ENCODE measurements at places on chromosomes 1 and 21.

DNA sequence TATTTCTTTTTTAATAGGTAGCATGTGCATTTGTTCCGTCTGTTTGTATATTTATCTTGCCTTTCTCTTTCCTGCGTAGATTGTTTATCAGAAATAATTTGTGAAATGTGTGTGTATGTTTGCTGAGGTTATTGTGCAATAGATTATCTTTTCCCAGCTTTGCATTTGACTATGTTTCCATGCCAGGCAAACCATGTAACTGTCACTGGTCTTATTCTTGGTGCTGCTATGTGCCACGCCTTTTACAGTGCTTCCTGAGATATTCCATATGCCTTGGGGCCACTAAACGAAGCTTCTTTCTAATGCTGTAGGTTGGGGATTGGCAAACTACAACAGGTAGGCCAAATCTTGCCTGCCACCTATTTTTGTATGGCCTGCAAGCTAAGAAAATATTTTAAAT is 598.8 kb downstream of the PLPP3 start:
- no peak for DNase-seq

DNA sequence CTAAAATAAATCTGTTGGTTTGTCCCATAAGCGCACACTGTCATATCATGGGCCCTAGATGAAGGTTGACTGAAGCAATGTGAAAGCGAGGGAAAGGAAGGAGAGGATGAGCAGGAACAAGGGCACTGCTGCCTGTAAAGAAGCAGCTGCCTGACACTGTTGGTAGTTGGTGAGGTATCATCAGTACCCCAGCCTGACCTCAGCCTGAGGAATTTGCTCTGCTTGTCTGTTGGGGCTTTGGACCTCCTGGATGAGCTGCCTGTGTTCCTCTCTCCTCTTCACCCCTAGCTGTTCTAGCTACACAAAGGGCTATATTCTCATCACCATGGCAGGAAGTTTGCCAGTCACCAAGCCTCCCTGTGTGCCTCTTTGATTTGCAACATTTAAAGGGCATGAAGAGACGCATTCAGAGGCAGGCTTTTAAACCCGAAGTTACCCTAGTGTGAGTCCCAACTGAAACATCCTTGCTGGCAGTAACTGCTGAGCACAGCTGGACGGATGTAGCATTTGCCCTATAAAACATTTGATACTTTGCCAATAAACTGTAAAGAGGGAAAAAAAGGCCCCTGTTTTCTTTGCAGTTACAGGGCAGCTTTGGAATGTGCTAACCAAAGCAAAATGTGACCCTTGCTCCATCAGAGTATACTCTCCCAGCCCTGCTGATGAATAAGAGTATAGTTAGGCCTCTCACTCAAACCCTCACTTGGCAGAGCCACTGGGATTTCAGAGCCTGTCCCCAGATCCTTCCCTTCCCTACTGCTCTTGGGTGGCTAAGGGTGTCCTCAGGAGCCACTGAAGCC is 22.2 kb upstream of the SPATA6 start:
- DNase-seq: peak; percentile 37

GRCh38 chr1:29671446-29672356 is 435.4 kb downstream of the PTPRU start:
- no peak for DNase-seq

- no peak for DNase-seq
Observed at GRCh38 chr1:151593730-151594129, 18.1 kb upstream of the SNX27 start.

DNA sequence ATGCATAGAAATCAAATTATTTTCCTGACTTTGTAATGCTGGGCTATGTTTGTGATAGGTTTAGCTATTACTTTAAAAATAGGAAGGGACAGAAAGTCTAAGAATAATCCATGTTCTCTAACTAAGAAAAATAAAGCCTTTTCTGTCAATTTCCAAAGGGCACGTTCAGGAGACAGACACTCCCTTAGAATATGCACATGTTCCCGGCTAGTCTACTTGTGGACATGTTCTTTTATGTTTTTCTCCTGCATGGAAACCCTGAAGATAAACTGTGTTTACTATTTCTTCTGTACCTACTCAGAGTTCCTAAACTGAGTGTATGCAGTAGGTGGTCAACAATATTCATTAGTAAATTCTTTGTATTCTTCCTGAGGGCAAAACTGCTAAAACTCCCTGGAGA is 12.5 kb downstream of the PSMB4 start:
- no peak for DNase-seq

- no peak for DNase-seq
Observed at GRCh38 chr21:42558846-42559245, 45.2 kb downstream of the SLC37A1 start.

DNA sequence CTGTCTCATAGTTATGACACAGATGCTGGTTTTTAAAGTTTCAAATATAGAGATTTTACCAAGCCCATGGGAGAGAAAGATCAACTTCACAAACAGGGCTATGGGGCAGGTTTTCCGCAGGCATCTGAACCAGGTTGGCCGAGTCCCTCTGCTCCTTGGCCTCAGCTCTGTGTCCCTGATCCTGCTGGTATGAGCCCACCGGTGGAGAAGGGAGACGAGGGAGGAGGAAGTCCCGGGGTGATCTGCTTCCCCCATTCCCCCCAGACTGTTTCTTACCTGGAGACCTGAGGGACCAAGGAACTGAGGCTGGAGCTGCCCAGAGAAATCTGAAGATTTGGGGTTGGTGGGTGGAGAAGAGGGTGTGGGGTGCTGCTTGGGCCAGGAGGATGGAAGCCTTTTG is 28.9 kb upstream of the BTG2 start:
- no peak for DNase-seq

GRCh38 chr1:21626921-21627339 is 42.2 kb downstream of the RAP1GAP start:
- no peak for DNase-seq

- DNase-seq: peak; percentile 7
Observed at GRCh38 chr1:186828611-186829454, at the start of gene PLA2G4A. Gene PLA2G4A, plus strand, starts transcription at chr1:186828949. Its CDS starts 25,406 bp downstream, at chr1:186854355.

GRCh38 chr1:36367798-36368197 is 17.9 kb downstream of the STK40 start:
- DNase-seq: no peak

- peak; percentile 80 for DNase-seq
Observed at GRCh38 chr21:42423197-42423675, 19.5 kb downstream of the UBASH3A start.

DNA sequence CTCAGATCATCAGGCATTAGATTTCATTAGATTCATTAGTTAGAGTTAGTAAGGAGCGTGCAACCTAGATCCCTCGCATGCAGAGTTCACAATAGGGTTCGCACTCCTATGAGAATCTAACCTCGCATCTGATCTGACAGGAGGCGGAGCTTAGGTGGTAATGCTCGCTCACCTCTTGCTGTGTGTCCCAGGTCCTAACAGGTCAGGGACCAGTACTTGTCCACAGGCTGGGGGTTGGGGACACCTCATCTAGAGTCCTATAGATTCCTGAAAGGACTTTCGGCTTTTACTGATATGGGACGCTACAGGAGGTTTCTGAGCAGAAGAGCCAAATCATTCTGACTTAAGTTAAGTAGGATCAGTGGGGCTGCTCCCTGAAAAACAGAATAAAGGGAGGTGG is 91.4 kb downstream of the AKT3 start:
- no peak for DNase-seq

GRCh38 chr1:8314346-8315280 is 3.3 kb upstream of the SLC45A1 start:
- DNase-seq: no peak

- peak; percentile 24 for DNase-seq
Observed at GRCh38 chr1:58035523-58035922, 511.0 kb downstream of the OMA1 start.

- DNase-seq: no peak
Observed at GRCh38 chr1:1439546-1440261, 4.2 kb downstream of the VWA1 start.

- DNase-seq: no peak
Observed at GRCh38 chr1:221473411-221473810, 268.5 kb downstream of the DUSP10 start.

GRCh38 chr1:101124405-101124804 is 98.8 kb upstream of the DPH5 start:
- no peak for DNase-seq

- DNase-seq: no peak
Observed at GRCh38 chr1:243917177-243917862, 67.3 kb upstream of the AKT3 start.

GRCh38 chr21:43315244-43316137 is 111.4 kb downstream of the SIK1 start:
- DNase-seq: peak; percentile 21

DNA sequence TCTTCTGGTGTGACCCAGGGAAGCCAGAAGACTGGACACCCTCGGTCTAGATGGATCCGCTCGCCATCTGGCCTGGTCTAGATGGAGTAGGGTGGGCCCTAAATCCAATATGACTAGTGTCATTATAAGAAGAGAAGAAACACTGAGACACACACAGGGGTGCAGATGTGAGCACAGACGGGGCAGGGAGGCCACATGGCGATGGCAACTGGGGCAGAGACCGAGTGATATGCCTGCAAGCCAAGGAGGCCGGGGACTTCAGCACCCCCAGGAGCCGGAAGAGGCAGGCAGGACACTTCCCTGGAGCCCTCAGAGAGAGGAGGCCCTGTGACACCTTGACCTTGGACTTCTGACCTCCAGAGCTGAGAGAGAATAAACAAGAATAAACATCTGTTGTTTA is 5.6 kb upstream of the TFF3 start:
- no peak for DNase-seq

DNA sequence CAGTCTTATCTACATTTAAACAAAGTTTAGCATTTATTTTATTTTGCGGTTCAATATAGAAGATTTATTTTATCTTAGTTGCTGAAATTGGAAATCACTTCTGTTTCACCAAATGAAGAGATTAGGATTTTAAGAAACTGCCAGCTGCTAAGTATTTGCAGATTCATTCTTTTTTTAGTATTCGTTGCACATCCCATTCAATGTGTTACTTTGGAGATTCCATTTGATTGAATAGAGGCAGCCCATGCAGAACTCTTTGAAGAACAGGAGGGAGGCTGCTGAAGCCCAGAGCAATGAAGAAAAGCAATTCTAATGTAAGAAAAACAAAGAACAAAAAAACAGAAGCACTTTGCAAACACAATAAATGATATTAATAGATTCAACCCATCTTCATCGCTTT is 38.6 kb upstream of the IL12RB2 start:
- no peak for DNase-seq

DNA sequence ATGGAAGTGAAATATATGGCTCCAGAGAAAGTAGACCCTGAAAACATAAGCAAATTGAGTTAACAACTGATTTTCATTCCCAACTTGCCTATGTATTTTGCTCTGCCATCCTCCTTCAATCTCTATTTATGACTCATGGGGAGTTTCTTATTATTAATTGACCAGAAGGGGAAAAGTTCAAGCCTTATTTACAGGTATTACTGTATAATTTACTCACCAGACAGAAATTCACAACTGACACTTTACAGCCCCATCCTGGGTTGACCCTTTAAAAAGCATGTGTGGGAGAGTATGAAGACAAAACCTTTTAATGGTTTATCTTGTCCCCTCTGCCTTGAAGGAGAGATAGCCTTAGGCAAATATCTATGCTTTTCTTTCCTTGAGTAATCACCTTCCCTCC is 39.8 kb upstream of the C1orf53 start:
- DNase-seq: no peak

DNA sequence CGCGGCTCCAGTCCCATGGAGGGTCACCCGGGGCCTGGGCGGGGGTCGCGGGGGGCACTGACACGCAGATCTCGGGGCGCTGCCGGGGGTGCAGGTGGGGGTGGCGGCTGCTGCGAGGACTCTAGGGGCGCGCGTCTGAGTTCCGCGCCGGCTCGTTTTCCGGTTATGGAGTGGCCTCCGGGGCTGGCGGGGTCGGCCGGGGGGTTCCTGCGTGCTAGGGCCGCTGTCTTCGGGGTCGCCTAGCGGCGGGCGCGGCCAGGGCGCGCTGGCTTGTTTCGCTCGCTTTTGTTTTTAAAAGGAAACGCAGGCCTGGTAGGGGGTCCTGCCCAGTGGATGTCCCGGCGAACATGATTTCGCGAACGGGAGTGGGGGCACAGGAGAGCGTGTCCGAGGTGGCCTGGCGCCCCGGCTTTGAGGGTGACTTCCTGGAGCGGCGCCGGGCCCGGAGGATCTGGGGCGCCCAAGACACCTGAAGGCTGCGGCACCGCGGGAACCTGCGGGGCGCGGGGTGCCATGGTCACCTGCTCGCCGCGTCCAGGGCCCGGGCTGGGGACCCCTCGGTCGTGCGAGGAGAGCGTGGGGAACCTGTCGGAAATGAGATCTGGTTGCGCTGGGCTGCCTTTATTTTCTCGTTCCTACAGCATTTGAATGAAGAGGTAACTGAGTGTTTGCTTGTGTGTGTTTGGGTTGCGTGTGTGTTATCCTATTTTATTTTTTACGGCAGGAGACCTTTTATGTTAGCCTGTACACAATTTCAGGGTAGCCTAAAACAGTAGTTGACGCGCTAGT is 618 bp downstream of the ETS2 start:
- DNase-seq: no peak

DNA sequence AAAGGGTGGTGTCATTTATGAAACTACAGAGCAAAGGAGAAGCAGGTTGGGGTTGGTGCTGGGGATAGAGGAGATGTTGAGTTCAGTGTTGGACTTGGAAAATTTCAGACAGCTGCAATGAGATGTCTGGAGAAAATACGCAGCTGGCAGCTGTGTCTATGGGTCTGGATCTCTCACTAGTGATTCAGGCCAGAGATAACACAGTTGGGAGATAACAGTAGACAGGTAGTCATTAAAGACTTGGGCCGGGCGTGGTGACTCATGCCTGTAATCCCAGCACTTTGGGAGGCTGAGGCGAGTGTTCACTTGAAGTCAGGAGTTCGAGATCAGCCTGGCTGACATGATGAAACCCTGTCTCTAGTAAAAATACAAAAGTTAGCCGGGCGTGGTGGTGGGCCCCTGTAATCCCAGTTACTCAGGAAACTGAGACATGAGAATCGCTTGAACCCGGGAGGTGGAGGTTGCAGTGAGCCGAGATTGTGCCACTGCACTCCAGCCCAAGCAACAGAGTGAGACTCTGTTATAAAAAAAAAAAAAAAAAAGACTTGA is 2.5 kb upstream of the TFAP2E start:
- DNase-seq: no peak
